RPMI7951 (cell line): ENCODE measurements at places on chromosomes 7 and 10. TPM values are rescaled to one million over a fixed set of nuclear protein-coding genes. Genes with fewer than 3 reads are reported as not detected.

DNA sequence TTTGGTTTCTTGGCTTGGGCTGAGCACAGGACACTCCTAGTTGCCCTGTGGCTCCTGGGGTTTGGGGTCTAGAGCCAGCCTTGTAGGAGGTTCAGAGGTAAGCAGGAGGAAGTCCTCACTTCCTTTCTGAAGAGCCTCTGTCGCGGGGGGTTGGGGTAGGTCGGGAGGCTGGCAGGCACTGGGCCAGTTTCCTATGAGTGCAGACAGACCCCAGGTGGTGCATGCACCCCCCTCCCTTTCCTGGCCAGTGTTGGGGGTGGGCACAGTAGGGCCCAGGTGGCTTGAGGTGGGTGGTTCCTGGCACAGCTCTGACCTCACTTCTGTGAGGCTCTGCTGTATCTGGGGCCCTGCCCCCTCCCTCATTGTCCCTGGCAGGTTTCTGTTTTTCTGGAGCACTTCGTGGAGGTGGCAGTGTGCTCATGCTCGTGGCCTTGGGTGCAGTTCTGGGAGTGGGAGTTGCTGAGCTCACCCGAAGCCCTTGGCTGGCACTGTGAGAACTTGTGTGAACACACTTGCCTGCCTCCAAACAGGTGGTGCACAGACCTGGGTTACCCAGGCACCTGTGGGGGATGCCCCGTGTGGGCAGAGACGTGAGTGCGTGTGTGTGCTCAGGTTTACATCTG lies 1.8 kb downstream of the PALD1 start:
- no peak for DNase-seq

- peak; percentile 54 for DNase-seq
Measured at GRCh38 chr10:22086730-22087401, 83.3 kb upstream of the DNAJC1 start.

PITX3 gene
- not detected in 2 replicates for total RNA-seq

DNA sequence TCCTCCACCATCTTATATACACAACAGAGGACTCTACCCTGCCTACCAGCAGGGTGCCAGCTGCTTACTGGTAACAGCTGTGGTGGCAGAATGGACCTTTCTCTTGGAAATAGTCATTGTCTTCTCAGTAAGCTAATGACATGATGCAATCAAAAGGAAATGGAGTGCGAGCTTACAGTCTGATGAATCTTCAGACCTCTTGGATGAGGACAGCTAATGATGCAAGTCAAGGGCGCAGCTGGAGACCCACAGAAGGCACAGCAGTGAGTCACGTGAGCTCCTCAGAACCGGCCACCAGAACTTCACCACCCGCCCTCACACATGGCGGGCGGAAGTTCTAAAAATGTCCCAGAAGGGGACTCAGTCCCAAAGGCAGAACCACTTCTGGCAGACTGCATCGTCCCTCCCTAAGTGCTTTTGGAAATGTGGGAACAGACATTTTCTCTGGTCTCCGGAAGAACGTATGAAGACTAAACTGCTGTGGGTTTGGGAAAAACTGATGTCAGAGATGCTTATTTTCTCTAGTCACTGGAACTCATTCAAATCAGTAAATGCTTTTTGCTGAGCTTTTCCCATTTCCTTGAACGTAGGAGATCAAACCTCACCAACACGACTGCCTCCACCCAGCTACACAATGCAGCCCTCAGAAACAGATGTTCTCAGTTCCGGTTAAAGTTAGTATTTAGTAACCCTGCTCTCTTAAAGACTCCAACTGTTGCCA lies 96.4 kb downstream of the FAS start:
- DNase-seq, result peak; percentile 90

DNA sequence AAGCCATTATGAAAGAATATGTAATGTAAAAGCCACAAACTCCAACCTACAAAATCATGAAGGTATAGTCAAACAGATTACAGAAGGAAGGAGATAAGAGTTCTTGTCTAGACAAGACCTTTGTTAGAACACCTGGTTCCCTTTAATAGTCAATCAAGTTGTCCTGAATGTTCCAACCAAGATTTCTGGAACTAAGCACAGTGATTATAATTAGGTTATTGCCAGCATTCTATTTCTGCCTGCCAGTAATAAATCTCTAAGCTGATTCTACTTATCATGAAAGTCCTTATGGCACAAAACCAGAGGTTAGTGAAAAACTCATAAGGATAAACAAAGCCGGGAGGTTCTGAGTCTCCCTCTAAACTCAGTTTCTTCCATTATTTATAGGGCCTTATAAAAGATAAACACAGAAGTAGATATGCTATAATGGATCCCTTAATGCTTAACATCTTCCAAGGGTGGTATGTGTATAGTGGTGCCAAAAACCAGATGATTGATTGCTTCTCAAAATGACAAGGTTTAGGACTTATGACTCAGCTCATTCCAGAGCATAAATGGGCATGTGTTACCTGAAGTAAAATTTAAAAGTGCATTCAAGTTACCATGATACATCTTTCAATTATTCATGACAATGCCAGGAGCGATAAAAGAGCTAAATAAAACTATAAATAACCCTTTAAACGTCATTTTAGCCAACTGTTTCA lies 237.2 kb downstream of the CSTF2T start:
- DNase-seq, result no peak

DNA sequence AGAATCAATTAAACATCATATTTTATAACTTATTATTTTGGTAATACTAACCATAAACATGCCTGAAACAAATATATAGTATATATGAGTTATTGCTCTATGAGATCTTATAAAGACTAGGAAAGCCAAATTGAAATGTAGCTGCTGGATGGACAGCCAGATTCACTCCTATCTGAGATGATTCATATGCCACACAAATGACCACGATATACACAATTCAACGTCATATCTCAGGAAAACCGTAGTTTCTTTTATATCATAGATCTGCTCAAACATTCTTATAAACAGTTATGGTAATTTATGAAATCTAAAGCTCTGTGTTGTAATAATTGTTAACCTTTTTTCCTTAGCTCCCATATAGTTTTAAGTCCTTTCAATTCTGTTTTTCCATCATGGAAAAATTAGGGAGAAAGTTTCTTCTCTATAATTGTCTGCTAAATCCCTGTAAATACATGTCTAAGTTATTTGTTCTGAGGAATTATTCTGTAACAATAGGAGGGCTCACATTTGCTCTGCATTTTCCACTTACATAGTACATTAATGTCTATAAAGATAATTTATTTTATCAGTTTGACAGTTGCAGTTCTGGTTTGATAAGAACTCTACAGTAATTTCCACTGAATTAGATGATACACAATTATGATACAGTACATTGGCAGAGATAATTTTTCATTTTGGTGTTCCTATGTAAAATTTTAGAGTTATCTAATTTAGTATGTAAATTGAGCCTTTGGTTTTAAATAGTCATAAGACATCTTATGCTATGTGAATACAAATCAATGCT lies 42.7 kb downstream of the GNAT3 start:
- DNase-seq, result peak; percentile 23

DNA sequence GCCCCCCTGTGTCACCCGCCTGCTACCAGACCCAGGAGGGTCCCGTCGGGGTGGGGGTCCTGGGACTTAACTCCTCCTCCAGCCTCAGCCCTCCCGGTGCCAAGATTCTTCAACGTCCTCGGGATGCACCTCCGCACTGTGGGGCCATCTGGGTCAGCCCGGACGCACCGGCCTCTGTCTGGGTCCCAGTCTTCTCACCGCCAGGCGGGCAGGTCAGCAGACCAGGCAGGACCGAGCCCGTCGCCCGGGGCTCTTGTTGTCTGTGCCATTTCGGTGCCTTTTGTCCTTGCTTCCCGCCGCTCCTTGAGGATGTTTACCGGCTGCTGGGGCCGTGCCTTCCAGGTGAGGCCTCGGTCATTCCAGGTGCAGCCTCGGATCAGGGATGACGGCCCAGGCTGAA lies 32.1 kb upstream of the PSMG3 start:
- no peak for DNase-seq

GIMAP8 gene
- total RNA-seq, result 0.12 TPM in 1 of 2 replicates, not detected in the other
